ENCODE measurements at places on chromosomes 2 and 18. TPM values are rescaled to one million over a fixed set of nuclear protein-coding genes. Genes with fewer than 3 reads are reported as not detected.

GRCh38 chr2:136131961-136132824 lies 14.2 kb upstream of the CXCR4 start:
- no peak overlapping the region for H3K27ac ChIP-seq
- no peaks in the 10 kb centered on the region for H3K36me3 ChIP-seq
- no peak for DNase-seq

DNA sequence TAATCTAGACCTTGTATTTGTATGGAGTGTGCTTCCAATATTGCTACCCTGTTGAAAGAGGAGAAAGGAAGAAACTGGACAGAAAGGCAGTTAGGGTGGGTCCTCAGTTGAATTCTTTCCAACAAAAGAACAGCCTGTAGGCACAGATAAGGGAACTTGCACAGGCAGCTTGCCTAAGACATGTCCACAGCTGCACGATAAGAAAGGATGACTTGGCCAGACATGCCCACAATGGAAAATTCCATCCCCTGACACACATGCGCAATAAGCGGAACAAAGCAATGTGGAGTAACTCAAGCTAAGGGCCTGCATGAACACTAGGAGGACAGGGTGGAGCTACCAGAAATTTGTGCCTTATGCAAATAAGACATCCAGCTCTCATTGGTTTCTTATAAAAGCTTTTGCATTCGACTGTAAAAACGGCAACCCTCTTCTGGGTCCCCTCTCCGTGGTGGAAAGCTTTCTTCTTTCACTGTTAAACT lies 1084.7 kb upstream of the NXPH2 start:
- H3K27me3 ChIP-seq = no peaks in the 10 kb centered on the region
- no peaks in the 10 kb centered on the region for H3K36me3 ChIP-seq
- DNase-seq = no peak
- H3K4me3 ChIP-seq = no peak overlapping the region
- H3K27ac ChIP-seq = no peak overlapping the region

- H3K4me1 ChIP-seq = no peaks in the 10 kb centered on the region
- no peaks in the 10 kb centered on the region for H3K36me3 ChIP-seq
- no peaks in the 10 kb centered on the region for H3K27me3 ChIP-seq
- H3K4me3 ChIP-seq = no peak overlapping the region
- no peak overlapping the region for H3K27ac ChIP-seq
- DNase-seq = no peak
Measured at GRCh38 chr2:73593680-73594079, 48.5 kb downstream of the NAT8 start.

GRCh38 chr2:135096665-135097446 lies 44.8 kb downstream of the RAB3GAP1 start:
- no peak overlapping the region for H3K4me3 ChIP-seq
- DNase-seq = no peak
- no peak overlapping the region for H3K27ac ChIP-seq
- no peaks in the 10 kb centered on the region for H3K27me3 ChIP-seq

DNA sequence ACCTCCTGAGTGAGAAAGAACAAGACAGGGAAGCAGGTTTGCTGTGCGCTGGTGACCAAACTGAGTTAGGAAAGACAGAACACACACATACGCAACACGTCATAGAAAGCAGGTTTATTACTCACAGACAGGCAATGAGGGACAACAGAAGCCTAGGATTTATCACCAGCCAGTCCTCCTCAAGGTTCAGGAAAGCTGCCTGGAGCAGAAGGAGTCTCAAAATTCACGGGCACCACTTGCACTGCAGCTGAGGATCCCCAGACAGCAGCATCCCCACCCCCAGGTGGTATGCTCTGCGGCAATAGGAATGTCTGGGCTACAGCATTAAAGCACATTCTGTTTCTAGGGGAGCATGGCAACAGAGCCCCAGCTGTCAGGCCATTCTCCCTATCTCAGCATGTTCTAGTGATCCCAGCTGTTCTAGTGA lies 284.4 kb upstream of the RGPD4 start:
- H3K4me1 ChIP-seq = no peaks in the 10 kb centered on the region
- no peak for DNase-seq
- H3K4me3 ChIP-seq = no peak overlapping the region
- H3K27ac ChIP-seq = no peak overlapping the region

DNA sequence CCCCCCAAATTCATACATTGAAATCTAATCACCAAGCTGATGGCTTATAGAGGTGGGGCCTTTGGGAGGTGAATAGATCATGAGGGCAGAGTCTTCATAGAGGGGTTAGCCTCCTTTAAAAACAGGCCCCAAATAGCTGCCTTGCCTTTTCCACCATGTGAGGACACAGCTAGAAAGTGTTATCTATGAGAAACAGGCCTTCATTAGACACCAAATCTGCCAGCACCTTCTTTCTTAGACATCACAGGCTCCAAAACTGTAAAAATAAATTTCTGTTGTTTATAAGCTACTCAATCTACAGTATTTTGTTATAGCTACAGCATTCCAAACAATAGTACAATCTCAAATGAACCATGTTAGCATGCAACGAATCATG lies 459.3 kb upstream of the GCFC2 start:
- no peaks in the 10 kb centered on the region for H3K36me3 ChIP-seq
- no peaks in the 10 kb centered on the region for H3K4me1 ChIP-seq
- H3K4me3 ChIP-seq = no peak overlapping the region
- H3K27me3 ChIP-seq = no peaks in the 10 kb centered on the region
- no peak for DNase-seq

SERPINB4 gene
- not detected for total RNA-seq

GRCh38 chr2:226227341-226227740 lies 572.3 kb downstream of the IRS1 start:
- no peak overlapping the region for H3K27ac ChIP-seq
- H3K4me3 ChIP-seq = no peak overlapping the region
- H3K4me1 ChIP-seq = no peaks in the 10 kb centered on the region
- H3K27me3 ChIP-seq = no peaks in the 10 kb centered on the region

Data from A673 (cell line).